Tibial nerve (tissue), 4 donors: ENCODE measurements at places on chromosomes 12 and 14.

- no peak for DNase-seq
Measured at GRCh38 chr12:89742337-89743022, 33.8 kb upstream of the ATP2B1 start.

GRCh38 chr12:6383572-6384498 is at the start of gene LTBR:
Gene LTBR, plus strand, starts transcription at chr12:6384162. Its CDS starts 197 bp downstream, at chr12:6384359.
- peak; percentile 94 for DNase-seq

DNA sequence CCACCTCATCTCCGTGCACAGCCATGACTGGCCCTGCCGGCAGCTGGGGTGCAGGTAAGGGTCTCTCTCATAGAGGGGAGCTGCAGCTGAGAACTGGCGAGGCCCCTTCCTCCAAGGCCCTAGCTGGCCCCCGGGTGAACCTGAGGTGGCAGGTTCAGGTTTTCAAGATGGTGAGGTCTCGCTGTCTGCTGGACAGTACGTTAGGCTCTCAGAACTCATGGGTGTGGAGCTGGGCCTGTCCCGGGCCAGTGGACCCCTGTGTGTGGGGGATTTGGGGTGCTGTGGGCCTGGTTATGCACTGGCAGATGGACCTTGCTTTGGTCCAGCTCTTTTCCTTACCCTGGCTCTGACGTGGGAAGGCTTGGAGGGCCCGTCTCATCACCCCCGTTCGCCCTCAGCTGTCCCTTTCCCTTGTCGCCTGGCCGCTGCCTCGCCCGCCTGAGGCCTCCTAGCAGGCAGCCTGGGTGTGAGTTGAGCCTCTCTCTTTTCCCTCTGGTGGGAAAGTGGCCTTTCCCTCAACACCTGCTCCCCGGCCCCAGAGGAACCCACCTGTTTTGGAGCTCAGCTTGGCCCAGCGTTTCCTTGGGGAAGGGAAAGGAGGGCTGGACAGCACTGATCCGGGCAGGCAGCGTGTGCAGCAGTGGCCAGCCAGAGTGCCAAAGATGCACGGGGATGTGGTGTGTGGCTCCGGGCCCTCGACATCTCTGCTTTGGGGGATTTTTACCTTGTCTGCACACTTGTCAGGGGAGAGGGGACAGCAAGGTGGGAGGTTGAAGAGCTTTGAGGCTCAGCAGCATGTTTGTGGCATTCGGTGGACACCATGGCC is 28.3 kb downstream of the IL31 start:
- DNase-seq, result no peak

DNA sequence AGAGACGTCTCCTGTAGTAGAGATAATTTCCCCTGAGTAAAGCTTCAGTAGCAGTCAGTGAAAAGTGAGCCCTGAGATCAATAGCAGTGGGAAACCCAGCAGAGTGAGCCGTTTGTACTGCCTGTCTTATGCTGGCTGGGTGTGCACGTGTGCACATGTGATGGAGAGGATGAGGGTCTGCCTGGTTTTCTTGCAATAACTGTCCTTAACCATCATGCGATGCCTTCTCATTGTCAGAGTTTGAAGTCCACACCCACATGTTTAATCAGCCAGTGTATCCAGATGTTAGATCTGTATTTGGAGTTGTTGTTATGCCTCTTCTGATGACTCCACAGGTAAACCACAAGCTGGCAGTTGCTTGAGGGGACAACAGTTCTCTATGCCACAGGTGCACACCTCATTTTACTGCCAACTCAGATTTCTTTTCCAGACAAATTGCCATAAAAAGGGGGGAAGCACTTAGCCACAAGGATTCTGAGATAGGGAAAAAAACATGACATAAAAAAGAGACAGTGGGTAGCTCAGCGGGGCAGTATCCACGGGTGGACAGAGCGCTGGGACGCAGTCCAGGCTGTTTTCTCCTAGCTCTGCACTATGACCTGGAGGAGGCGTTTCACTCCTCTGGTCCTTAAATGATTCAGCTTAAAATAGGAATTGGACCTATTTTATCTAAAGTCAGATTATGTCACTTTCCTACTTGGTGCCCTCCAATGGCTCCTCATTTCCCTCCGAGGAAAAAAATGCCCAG is 192.3 kb downstream of the ANO6 start:
- DNase-seq, result no peak

GRCh38 chr12:51371295-51371953 is 19.8 kb downstream of the GALNT6 start:
- DNase-seq, result peak; percentile 48

DNA sequence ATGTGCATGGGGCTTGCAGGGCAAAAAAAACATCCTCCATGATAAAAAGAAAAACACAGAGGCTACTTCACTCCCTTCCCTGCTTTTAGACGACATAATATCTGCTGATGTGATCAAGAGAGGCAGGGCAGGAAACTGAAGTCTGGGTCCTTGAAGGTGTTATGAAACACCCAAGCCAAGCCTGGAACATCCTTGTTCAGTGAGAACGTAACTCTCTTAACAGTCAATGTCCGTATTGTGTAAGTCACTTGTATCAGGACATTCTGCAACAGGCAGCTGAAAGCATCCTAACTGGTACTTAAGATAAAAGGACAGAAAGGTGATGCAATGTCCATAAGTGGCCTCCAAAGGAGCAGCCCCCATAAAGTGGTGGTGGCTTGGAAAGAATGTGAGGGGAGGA is 20.0 kb downstream of the KCNK10 start:
- DNase-seq, result no peak

DNA sequence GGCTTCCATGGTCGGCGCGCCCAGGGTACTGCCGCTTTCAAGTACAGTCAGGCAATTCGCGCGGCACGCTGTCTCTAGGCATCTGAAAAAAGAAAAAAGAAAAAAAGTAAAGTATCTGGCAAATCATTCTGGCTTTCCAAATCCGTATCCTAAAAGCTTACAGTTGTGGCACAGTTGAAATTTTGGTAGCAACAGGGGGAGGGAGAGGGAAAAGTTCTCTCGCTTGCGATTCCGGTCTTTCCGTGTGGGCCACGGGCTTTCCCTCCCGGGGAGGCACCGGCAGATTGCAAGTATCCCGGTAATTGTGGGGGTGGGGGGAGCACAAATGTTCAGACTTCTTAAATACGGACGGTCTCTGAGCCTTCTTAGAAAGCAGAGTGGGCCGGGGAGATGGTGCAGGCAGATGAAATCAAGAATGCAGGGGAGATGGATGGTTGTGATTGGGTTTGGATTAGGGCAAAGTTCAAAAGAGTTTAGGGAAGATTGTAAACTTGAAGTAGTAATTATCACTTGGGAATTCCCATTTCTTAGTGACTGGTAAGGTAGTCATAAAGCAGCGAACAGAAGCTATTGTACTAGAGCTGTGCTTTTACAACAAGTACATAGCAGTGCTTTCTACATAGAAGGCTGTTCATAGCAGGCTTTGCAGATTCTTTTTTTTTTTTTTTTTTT is 1.2 kb downstream of the SOCS2 start:
- DNase-seq, result no peak

DNA sequence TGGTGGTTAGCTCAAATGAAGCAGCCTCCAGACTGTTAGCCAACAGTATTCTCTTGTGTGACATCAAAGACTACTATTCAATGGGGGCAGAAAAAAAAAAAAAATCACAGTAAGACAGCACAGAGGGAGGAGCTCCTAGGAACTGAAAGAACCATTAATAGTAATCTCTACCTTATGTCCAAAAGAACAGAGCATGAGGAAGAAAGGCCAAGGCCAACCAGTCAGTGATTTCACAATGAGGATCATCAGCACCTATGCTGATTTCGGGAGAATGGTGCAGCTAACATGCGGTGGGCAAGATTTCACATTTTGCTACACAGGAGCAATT is 66.3 kb upstream of the SOX5 start:
- no peak for DNase-seq

GRCh38 chr12:67222302-67222701 is 46.9 kb upstream of the CAND1 start:
- no peak for DNase-seq

DNA sequence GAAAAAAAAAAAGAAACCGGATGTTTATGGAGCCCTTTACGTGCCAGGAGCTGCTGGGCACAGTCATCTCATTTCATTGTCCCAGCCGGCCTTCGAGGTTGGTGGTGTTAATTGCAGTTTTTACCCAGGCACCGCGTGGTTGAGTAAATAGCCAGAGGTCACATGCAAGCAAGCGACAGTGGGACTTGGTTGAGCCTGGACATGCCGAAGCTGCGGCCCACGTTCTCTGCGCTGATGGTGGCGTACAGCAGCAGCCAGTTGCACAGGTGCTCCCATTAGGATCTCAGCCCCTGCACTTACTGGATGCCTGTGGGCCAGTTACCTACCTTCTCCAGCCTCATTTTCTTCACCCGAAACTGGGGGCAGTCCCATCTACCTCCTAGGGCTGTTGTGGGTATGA is 54.0 kb downstream of the TSPAN9 start:
- DNase-seq, result no peak

DNA sequence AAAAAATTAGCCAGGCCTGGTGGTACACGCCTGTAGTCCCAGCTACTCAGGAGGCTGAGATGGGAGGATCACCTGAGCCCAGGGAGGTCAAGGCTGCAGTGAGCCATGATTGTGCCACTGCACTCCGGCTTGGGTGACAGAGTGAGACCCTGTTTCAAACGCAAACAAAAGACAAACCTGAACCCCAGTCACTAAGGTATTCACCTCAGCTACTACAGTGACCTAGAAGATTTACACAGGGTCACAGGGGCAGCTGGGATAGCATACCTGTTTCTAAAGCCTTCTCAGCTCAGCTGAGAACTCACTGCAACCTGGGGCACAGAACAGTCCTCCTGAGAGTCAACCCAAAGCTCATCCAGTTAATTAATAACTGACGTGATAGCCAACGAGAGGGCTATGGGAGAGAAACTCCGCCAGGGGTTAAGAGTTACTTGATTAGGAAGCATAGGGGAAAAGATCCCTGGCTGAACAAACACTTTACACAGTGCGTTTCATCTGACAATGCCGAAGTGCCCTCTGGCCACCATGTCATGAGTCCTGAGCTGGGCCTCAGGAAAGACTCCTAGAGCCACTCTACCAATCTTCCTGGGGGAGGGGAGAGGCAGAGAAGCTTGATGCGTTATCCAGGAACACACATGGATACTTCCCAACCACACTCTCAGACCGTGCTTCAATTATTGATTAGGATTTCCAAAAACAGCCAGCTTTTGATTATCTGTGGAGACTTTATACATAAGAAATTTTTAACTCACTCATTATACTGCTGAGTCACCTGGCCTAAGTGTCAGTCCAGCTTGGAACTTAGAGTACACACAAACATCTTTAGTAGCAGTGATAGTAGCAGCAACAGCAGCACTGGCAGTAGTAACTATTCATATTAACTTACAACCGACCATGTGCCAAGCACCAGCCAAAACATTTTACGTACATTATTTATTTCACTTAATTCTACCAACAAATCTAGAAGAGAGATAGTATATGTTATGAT is 48.2 kb downstream of the FOXN3 start:
- no peak for DNase-seq

DNA sequence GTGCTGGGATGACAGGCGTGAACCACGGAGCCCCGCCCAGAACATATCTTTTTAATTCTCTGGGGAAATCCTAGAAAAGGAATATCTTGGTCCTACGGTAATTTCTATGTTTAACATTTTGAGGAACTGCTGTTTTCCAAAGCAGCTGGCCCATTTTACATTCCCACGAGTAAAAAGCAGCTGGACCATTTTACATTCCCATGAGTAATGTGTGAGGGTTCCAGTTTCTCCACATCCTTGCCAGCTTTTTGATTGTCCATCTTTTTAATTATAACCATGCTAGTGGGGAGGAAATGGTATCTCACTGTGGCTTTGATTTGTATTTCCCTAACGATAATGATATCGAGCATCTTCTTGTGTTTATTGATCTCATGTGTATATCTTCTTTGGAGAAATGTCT is 4.4 kb upstream of the P2RX4 start:
- no peak for DNase-seq

DNA sequence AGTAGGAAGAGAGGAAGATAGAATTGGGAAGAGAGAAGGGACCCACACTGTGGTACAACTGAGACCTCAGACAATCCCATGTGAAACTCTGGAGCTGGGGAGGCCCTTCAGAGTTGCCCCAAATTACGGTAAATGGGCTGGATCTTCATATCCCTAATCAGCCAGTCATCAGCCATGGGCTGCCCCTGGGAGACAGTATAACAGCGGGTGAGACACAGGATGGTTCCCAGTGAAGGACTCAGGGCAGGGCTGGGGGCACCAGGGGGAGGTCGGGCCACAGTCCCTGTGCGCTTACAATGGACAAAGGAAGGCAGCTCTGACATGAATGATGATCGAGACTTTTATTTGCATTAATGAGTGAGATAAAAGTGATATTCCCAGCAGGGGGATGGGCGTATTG is 74.2 kb upstream of the BDKRB2 start:
- no peak for DNase-seq

DNA sequence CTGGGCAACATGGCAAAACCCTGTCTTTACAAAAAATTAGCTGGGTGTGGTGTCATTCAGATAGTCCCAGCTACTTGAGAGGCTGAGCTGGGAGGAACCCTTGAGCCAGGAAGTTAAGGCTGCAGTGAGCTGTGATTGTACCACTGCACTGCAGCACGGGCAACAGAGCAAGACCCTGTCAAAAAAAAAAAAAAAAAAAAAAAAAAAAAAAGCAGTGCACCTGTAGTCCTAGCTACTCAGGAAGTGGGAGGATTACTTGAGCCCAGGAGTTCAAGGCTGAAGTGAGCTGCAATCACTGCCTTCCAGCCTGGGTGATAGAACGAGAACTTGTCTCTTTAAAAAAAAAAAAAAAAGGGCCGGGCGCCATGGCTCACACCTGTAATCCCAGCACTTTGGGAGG is 5.6 kb downstream of the REM2 start:
- DNase-seq, result no peak

GRCh38 chr14:21024585-21025370 is at the start of gene NDRG2:
Gene NDRG2, minus strand, starts transcription at chr14:21025061. Its CDS starts 1,746 bp downstream, at chr14:21023315.
- peak; percentile 71 for DNase-seq

- DNase-seq, result no peak
Measured at GRCh38 chr12:19002216-19002615, 127.3 kb upstream of the PLEKHA5 start.

DNA sequence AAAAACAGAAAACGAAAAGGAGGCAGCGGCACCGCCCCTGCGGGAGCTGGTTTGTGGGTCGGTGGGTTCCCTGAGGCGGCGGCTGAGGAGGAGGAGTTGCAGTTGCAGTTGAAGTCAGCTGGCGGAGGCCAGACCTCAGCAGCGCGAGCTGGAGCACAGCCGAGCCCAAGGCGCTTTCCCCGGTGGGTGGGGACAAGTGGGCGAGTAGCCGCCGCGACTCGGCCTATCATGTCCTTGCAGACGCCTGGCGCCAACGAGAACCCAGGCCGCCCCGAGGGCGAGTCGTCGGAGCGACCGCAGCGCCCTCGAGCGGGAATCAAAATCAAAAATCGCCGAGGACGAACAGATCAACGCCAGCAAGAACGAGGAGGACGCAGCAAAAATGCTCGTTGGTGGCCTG is 12.7 kb upstream of the CLEC1A start:
- DNase-seq, result no peak

GRCh38 chr14:97724265-97724731 is 927.1 kb downstream of the VRK1 start:
- DNase-seq, result no peak

GRCh38 chr14:30655124-30655523 is 33.0 kb downstream of the SCFD1 start:
- DNase-seq, result no peak

- DNase-seq, result no peak
Measured at GRCh38 chr12:117313926-117314325, 47.5 kb downstream of the NOS1 start.
